ENCODE measurements at places on chromosomes 1 and 21.

GRCh38 chr1:97252076-97252475 lies 530.5 kb downstream of the PTBP2 start:
- DNase-seq, result no peak

DNA sequence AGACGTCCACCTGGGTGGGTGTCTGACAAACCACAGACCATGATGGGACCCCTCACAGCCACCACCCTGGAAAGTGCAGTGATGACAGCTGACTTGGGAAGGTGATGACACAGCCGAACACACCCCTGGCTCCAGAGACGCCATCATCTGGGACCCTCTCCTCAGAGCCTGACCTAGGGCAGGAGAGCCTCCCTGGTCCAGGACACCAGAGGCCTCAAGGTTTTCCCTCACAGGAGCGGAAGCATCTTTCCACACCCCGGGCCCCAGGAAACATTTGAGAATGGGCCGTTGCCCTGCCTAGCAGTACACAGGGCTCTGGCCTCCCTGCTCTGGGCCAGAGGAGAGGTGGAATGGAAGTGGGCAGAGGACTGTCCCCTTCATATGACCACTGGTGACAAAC lies 79.7 kb downstream of the SYT2 start:
- DNase-seq, result no peak

GRCh38 chr1:173337126-173337525 lies 130.0 kb upstream of the TNFSF4 start:
- no peak for DNase-seq

- no peak for DNase-seq
Observed at GRCh38 chr1:224545571-224545970, 70.5 kb upstream of the CNIH3 start.

DNA sequence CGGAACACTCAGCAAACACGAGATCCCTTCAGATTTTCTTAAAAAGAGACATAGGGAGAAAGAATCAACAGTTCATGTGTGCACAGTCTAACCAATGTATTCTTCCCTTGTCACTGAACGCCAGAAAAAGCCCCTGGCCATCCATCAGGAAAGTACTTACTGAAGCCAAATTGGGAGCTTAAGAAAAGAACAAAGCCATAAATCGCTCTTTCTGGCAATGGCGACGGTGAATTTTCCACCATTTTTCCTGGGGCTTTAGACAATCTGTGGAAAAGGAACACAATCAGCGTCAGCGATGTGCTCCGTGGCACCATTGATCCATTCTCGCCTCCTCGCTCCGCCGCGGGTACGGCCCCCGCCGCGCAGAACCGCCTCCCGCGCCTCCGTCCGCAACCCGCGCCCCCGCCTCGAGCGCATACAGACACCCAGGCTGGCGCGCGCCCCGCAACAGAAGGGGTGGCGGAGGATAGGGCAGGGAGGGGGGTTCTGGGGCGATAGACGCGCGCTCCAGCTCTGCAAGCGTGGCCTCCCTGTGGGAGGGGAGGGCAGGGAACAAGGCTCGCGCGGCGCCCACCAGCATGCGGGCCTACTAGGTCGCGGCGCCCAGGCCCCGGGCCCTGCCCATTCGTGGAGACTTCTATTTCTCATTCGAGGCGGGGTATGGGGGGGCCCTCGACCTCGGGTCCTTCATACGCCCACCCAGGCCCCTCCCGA lies 440 bp downstream of the PIGP start:
- no peak for DNase-seq

- no peak for DNase-seq
Observed at GRCh38 chr1:205350691-205351141, 6.0 kb downstream of the KLHDC8A start.
